NCI-H1092 (cell line): ENCODE measurements at places on chromosomes 16 and 17.

DNA sequence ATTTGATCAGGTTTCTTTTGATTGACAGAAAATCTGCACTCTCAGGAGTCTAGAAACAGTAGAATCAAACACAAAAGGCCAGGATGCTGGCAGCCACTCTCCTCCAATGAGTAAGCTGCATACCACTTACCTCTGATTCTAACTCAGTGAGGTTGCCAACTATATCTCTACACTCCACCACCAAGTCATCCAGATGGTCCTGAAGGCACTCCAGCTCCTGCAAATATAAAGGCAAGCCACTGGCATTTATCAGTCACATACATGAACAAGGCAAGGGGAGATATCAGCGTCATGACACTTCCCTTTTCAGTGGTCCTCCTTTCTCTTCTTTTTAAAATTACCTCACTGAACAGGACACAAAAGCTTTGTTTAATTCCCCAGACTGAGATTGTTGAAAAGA lies 53.1 kb upstream of the CLEC18B start:
- DNase-seq, result no peak

- no peak for DNase-seq
Observed at GRCh38 chr17:80527016-80527645, 17.5 kb upstream of the RPTOR start.

DNA sequence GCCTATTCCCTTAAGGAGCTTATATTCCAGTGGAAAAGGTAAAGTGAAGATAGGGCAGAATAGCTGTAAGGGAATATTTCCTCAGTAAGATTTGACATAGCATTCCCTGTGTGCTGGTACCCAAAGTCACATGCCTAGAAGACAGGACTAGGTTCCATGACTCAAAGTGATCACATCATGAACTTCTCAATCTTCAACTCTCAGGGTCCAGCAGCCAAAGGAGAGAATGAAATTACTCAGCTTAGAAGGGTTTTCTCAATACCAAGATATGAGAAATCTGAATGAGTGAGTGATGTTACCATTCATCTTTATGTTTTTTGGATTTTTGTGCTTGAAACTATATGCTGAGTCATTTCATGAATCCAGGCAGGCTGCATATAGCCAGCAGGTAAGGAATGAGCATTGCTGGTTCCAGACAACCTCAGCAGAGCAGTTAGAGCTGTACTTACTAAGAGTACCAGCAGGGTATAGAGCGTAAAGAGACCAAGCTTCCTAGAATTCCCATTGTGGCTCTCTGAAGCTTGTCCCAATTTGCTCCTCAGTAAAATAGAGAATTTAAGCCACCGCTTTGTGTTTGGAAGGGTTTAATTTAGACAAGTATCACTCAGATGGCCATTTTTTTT lies 91.1 kb downstream of the ANKFN1 start:
- no peak for DNase-seq

DNA sequence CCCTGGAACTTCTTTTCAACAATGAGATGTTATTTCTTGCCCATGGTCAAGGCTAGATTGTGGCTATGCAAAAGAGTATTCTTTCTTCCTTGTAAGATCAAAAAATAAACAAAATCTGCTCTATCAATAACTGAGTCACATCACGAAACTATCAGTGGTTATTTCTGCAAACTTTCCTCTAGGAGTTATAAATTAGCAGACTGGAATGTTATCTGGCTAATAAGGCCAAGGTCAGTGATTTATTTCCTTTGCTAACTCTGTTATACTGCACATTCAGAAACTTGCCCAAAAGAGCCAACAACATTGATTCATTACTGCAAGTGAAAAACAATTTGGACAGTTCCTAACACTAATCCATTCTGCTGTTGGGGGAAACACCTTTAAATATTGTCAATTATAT lies 5.0 kb downstream of the ARL6IP1 start:
- DNase-seq, result no peak

GRCh38 chr17:65008882-65009281 lies 47.7 kb downstream of the GNA13 start:
- DNase-seq, result no peak

DNA sequence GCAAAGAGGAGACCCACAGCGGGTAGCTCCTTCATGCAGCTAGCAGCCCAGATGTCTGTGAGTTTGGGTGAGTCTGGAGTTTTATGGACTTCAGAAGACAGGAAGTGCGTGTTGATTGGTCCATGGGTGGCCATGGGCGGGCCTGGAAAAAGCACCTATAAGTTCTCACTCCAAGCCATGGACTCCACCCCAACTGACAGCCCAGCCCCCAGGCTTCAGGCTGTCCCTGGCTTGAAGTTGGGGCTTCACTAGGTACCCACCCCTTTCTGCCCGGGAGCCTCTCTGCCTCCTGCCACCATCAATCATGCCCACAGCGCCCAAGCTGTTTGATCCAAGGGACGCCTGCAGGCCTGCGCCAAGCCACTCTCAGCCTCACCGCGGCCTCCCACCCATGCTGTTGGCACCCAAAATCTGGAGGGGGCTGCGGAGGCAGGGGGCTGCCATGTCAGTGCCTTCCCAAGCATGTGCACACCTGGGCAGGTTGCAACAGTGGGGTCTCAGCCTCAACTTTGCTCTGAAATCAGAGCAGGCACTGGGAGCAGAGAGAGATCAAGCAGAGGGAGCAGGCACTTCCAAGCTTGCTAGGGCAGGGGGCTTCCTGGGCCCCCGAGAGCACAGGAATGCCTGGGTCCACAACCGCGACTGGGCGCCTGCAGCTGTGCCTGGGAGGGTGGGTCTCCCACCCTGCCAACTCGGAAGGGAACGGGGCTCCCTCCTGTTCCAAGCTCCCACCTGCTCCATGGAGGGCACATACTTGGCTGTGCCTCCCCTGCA lies 1503.7 kb downstream of the CDH11 start:
- no peak for DNase-seq

- no peak for DNase-seq
Observed at GRCh38 chr17:81267390-81268067, 27.6 kb downstream of the SLC38A10 start.

DNA sequence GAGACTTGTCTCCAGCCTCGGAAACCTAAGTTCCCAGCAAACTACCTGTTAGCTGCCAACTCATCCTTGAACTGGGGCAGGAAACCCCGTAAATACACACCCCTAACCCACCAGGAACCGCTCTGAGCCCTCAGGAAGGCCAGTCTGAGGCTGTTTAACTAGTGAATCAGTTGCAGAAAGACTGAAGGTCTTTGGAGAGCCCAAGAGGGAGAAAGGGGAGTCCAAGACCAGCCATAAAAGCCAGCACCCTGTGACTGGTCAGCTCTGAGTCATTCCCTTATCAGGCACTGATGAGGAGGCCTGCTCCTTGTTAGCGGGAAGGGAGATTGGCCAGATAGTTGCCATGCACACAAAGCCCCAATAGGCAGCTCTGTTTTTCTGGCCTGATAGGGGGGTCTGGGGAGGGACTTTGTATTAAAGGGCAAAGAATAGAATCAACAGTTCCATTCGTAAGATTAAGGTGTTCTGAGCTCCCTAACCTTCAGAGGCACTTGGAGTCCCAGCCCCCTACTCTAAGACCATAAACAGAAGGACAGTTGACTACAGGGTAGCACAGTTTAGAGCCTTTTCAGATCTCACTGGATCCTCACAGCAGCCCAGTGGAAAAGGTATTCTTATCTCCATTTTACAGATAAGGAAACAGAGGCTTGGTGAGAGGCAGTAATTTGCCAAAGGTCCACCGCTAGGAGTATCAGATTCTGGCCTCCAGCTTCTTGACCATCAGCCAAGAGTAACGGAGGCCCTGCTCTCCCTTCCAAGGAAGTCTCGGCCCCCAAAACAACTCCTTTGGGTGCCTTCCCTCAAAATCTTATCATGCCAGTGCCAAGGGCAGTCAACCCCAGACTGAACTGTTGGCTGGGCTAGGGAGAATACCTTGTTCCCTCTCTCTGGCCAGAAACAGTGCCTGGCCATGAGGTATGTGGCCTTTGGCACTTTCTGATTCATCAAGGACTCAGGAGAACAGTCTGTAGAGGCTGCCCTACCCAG lies 2.2 kb upstream of the KRT19 start:
- no peak for DNase-seq

- no peak for DNase-seq
Observed at GRCh38 chr17:38602453-38602852, 3.3 kb downstream of the SRCIN1 start.

- no peak for DNase-seq
Observed at GRCh38 chr17:12048843-12049473, 28.3 kb downstream of the MAP2K4 start.

DNA sequence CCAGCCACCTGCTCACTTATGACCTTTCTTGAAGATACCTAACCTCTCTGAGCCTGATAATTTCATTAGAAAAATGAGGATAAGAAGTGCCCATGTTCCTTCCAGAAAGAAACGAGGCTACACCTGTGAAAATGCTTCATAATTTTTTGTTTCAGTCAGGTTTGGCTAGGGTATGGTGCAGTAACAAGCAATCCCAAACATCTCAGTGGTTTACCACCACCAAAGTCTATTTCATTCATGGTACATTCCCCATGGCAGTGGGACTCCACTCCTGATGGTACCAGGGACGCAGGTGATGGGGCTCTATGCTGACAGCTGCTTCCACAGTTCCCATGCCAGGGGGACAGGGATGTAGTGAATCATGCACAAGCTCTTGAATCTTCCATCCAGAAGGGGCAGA lies 147.6 kb upstream of the CES5A start:
- DNase-seq, result no peak

- DNase-seq, result no peak
Observed at GRCh38 chr17:27616414-27616813, 14.6 kb upstream of the LGALS9 start.

DNA sequence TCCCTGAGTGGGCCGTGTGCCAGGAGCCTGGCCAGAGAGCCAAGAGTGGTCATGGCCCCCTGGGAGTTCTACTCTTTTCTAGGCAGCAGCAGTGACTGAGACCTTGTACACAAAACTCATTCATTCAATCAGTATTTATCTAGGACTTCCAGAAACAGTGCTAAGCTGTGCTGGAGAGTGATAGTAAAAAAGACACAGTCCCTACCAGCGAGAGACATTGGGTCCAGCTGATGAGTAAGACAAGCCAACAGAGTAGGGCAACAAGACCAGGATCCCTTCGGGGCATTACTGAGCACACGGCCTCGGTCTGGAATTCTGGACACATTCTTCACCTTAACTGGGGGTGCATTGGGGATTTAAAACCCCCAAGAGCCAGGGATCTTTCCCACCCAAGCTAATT lies 20.2 kb downstream of the CBX4 start:
- no peak for DNase-seq

- DNase-seq, result no peak
Observed at GRCh38 chr16:23920446-23920845, 84.7 kb downstream of the PRKCB start.

DNA sequence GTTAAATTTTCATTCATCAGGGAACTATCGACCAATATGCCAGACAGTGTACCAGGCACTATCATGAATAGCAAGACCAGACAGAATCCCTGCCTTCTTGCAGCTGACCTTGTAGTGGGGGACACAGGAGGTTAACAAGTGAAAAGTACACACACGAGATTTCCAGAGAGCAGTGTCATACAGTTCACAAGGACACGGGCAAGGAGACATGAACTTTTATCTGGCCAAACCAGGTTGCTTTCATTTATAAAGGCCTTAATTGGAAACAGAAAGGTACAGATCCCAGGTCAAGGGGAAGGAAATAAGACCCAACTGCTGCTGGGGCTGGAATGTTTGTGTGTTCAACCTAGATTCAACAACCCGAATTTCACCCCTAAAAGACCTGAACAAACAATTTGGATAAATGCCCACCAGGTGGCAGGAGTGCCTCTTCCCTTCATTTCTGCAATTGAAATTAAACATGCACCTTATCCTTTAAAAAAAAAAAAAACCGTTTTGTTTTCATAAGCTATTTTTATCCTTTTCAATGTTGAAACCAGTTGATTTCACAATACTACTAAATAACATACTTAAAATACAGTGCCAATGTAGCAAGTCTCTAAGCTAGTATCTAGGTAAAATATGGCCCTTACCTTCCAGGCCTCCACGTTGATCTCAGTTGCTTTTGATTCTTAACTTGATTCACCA lies 65.9 kb downstream of the EMP2 start:
- DNase-seq, result peak; percentile 8

DNA sequence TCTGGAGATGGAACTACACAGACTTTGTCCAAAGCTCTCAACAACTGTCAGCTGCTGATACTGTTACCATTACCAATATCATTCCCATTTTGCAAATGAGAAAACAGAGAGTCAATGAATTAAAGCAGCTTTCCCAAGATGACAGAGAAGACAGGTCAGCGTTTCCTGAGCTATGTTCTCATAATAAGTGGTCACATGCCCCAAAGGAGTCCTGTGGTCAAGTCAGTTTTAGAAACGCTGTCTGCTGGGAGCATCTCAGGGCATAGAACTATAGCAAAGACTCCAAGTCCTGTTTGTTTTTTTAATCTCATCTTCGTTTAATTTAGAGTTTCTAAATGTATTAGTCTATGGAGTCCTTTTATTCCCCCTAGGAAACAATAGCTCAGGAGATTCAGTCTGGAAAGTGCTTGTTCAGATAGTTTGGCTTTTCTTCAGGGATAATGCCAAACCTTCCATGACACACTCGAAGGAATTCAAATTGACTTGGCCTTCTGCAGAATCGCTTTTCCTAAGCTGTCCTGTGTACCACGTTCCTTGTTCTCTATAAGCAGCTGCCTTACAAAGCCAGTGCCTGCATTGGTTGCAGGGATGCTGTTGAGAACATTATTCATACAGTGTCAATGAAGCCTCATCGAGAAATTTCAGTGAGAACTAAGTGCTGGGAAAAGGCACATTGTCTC lies 12.1 kb downstream of the CCDC42 start:
- no peak for DNase-seq

DNA sequence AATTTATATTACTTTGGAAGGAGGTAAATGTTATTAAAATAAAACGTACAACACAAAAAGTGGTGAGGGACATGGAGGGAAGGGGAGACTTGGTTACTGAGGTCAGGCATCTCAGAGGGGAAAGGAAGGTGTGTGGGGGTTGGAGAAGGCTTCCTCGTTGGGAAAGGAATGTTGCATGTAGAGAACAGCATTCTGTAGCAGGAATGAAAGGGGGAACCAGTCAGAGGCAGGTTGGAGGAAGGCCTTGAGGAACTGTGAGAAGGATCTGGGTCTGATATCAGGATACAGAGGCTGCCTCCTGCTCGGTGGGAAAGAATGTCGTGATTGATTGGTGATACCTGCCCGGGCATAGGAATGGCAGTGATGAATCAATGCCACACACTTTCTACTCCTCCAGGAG lies 103.3 kb upstream of the ZFHX3 start:
- no peak for DNase-seq

GRCh38 chr16:69563605-69564580 lies 1.9 kb upstream of the NFAT5 start:
- no peak for DNase-seq

- DNase-seq, result no peak
Observed at GRCh38 chr16:73871088-73871733, 425.4 kb upstream of the PSMD7 start.
